ENCODE measurements at places on chromosomes 16 and 17. TPM values are rescaled to one million over a fixed set of nuclear protein-coding genes. Genes with fewer than 3 reads are reported as not detected.

PRR35 gene
- total RNA-seq = not detected

WFDC1 gene
- 7.5 TPM for total RNA-seq

AFMID gene
- 39.9 TPM for total RNA-seq

PRRT2 gene
- 0.81 TPM for total RNA-seq

KNOP1 gene
- total RNA-seq = 13.1 TPM

SPATA32 gene
- total RNA-seq = 0.19 TPM

CACNG5 gene
- total RNA-seq = 0.44 TPM

SLC13A5 gene
- not detected for total RNA-seq

ARHGDIG gene
- total RNA-seq = 1.9 TPM

MAFG gene
- total RNA-seq = 21.1 TPM

ZNF469 gene
- 0.51 TPM for total RNA-seq

TNFRSF13B gene
- total RNA-seq = 0.38 TPM

TMEM98 gene
- total RNA-seq = 85.9 TPM

ABCA10 gene
- 14.2 TPM for total RNA-seq

RAB37 gene
- 9.0 TPM for total RNA-seq

DPH1 gene
- total RNA-seq = 33.1 TPM

MSLN gene
- total RNA-seq = 4.7 TPM

SLC52A1 gene
- 3.0 TPM for total RNA-seq

GPRC5C gene
- total RNA-seq = 62.2 TPM

CALB2 gene
- 4.2 TPM for total RNA-seq

KRT39 gene
- total RNA-seq = not detected

TEKT1 gene
- not detected for total RNA-seq

HSPB9 gene
- 0.28 TPM for total RNA-seq

FOXN1 gene
- 0.69 TPM for total RNA-seq

TCAP gene
- total RNA-seq = 0.96 TPM

PRDM7 gene
- not detected for total RNA-seq

RAC3 gene
- total RNA-seq = 4.2 TPM

VWA3A gene
- not detected for total RNA-seq

OR2C1 gene
- not detected for total RNA-seq

LGALS9B gene
- total RNA-seq = 55.3 TPM

LLGL2 gene
- total RNA-seq = 405 TPM

CA5A gene
- total RNA-seq = 0.05 TPM

EVI2A gene
- 6.0 TPM for total RNA-seq

BRICD5 gene
- 12.3 TPM for total RNA-seq
